ENCODE measurements at places on chromosomes 2 and 18.

DNA sequence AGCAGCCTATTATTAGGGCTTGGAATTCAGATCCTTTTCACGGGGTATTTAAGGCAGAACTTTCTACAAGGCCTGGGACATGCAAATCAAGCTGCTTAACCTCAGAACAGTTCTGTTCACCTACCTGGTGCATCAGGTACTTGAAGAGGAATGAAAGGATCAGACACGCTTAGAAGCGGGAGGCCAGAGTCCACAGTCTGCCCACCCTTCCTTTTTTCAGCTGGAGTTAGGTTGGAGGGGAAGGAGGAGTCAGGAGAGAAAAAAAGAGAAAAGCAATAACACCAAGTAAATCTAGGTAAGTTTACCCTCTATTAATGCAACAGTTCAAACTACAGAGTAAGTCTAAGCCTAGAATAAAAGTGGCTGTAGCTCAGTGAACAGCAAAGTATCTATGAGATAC, 58.6 kb upstream of the NFU1 start:
- no peak for DNase-seq

GRCh38 chr2:129071531-129071930, 752.9 kb upstream of the HS6ST1 start:
- no peak for DNase-seq

DNA sequence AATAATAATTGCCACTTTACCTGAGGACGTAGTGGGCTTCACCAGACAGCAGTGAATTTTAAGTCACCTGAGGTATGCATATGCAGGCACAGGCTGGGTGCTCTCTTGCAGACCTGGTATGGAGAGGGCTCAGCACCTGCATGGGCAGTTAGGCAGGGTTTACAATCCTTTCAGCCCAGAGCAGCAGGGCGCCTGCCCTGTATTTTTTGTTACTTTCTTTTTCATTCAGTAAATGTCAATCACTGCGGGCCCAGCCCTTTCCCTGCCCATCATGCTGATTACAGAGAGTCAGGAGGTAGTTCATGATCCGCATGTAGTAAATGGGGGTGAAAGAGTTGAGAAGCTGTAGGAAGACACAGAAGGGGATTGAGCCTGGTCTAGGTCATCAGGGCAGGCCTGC, 147.0 kb upstream of the ALPP start:
- no peak for DNase-seq

- DNase-seq, result no peak
Measured at GRCh38 chr2:151672277-151672676, 62.0 kb downstream of the NEB start.

DNA sequence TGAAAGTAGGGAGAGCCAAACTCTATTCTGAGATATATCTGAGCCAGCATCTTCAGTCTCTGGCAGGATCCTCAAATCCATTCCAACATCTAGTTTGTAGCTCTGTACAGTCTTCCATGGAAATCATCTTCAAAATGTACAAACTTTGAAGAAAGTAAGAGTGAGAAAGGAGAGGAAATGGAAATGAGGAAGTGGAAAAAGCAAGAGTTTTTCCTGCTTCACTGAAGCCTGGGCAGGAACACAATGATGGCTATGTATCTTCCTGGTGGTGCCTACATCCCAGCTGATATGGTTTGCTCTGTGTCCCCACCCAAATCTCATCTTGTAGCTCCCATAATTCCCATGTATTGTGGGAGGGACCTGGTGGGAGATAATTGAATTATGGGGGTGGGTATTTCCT, 4.1 kb upstream of the RPIA start:
- no peak for DNase-seq

DNA sequence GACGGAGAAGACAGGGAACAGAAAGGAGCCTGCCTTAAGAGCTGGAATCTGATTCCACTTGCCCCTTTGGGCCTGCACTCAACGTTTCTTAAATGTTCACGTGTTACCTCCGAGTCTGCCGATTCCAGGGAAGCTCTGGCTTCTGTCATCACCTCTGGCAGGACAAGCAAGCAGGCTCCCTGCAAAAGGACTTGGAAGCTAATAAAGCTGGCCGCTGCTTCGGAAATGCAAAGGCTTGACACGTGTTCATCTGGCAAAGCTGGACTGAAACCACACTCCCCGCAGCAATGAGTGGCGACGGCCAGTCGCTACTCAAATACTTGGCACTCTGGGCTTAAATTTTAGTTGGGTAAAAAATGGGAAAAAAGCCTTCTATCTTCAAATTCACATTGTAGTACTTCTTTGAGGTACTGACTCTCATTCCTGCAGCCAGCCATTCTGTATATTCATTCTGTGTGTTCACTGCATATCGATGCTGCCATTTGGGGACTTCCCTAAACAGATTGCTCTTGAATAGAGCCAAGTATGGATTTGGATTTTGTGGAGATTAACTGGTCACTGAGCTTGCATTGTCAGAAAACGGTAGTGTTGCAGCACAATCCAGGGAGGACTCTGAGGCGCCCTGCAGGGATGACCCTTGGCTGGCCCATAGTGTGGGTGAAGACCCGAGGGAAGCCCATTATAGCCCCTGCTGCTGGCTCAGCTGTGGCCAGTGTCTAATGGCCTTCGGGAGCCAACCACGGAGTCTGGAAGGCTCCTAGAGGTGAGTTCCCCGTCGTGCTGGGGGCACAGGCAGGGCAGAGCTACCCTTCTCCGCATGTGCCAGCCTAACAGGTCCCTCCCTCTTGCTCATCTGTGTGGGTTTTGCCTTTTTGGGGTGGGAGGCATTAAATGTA, 231.5 kb downstream of the PRKCE start:
- DNase-seq, result peak; percentile 69

GRCh38 chr18:32956591-32957315, 183.9 kb upstream of the KLHL14 start:
- no peak for DNase-seq

DNA sequence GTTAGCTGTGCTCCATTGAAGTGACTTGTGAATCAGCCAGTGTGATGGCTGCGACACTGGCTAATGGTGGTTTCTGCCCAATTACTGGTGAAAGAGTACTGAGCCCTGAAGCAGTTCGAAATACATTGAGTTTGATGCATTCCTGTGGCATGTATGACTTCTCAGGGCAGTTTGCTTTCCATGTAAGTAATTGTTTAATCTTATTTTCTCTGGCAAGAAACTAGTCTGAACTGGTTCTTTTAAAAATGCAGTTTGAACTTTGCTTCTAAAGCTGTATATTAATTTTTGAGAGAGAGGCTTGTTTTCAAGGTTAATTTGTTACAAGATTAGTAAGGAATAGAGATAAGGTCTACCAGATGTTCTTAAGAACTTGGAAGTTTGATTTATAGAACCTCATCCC, 46.7 kb downstream of the GLS start:
- DNase-seq, result no peak

GRCh38 chr2:67604360-67604759, 207.2 kb downstream of the ETAA1 start:
- DNase-seq, result no peak

DNA sequence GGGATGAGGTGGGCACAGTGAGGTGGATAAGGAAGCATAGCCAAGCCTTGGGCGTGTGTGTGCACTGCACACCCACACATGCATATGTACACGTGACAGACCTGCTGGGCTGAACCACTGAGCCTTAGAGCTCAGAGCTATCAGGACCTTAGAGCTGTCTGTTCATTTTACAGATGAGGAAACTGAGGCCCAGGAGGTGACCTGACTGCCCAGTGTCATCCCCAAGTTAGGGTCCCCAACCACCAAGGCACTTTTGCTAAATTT, 8.2 kb upstream of the SNED1 start:
- DNase-seq, result no peak

DNA sequence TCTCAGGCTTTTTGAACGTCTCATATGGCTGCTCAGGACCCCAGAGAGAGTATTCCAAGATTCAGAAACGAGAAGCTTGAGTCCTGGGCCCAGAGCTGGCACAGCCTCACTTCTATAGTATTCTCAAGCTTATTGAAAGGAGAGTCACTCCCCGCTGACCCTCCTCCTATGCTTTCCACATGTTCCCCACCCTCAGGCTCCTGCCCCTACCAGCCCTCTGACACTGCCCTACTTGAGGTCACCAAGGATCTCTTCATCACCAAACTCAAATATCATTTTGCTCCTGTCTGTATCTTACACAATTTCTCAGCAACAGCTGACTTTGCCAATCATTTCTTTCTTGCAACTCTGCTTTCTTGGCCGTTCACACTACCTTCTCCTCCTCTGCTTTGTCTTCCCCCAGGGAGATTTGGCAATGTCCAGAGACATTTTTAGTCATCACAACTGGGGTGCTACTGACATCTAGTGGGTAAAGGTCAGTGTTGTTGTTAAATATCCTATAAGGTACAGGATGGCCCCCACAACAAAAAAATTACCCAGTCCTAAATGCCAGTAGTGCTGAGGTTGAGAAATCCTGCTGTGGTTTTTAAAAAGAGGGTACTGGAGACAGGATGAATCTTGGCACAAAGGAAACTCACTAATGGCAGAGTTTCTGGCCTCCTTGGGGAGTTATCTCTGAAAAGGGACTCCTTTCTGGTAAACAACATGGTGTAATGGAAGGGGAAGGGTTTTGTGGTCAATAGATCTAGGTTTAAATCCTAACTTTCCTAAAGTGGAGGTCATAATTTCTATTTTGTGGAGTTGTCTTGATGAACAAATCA, 26.9 kb upstream of the INSIG2 start:
- no peak for DNase-seq

GRCh38 chr2:96082211-96083063, 33.9 kb downstream of the ADRA2B start:
- DNase-seq, result no peak

DNA sequence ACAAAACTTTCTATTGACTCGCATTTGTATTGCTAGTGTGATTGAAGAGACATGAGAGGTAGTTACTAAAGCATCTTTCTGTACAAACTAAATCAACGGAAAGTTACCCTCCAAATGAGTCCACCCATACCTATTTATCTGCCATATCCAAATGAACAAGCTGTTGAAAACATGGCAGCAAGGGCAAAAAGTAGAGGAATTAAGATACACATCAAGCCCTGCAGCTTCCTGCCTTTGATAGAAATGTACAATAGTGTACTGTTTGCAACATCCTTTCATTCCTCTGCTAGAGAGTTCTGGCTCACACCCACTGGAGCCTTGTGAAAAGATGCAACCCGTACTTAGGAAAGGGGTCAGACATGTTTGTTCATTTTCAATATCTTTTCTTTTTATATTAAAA, 122.5 kb downstream of the ERBB4 start:
- no peak for DNase-seq

GRCh38 chr2:133025004-133025403, 355.0 kb upstream of the LYPD1 start:
- DNase-seq, result no peak

- DNase-seq, result no peak
Measured at GRCh38 chr2:226703514-226703913, 96.1 kb downstream of the IRS1 start.
